Activated CD8-positive, alpha-beta T cell treated with anti-CD3 and anti-CD28 coated beads for 36 hours (primary cell): ENCODE measurements at places on chromosomes 11 and 22.

- no peak for DNase-seq
Measured at GRCh38 chr22:26977741-26978376, 320.5 kb downstream of the MIAT start.

DNA sequence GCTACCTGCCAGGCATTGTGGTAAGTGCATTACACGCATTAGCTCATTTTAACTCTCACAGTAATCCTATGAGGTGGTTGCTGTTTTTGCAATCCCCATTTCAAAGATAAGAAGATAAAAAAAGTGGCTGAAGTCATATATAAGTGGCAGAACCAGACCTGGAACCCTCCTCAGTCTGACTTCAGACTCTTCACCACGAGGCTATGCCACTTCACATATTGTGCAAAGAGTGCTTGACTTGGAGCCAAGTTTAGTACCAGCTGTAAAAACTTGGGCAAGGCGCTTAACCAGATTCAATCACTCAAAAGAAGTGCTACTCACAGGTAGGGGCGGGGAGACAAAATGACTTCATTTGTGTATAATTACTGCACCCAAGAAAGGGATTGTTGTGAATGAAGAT, 15.3 kb downstream of the BPIFC start:
- DNase-seq, result no peak

GRCh38 chr11:134438542-134439537, 26.8 kb upstream of the B3GAT1 start:
- no peak for DNase-seq

DNA sequence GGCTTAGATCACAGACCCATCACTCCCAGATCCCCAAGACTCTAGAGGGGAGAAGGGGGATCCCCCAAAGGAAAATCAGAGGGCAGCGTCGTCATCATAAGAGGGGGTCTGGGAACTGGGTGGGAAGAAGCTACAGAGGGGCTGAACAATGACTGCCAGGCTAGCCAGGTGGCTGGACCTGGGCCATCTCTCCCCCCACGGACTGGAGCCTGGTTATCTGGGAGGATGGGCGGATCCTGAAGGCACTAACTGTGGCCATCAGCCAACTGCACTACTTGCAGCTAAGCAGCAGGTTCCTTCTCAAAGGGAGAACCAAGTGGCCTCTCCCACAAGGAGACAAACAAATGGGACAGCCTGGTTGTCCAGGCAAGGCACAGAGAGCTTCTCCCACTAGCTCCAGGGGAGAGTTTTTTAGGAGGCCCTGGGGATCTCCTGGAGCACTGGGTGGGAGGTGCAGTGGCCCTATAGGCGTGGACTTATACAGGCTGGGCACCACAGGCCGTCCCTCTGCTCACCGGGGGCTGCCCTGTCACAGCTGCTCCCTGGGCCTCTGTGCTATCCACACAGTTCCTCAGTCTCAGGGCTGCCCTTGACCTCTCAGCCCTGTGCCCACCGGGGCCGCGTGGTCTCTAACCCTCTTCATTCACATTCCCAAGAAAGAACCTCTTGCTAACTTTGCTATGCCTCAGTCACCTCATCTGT, 15.4 kb downstream of the P2RY6 start:
- no peak for DNase-seq
